ENCODE measurements at places on chromosomes 1 and 21.

- H3K27ac ChIP-seq: no peak overlapping the region
- H3K36me3 ChIP-seq: no peaks in the 10 kb centered on the region
- H3K4me1 ChIP-seq: no peaks in the 10 kb centered on the region
- no peak overlapping the region for H3K4me3 ChIP-seq
- no peak for DNase-seq
Observed at GRCh38 chr1:208604295-208604694, 360.1 kb upstream of the PLXNA2 start.

DNA sequence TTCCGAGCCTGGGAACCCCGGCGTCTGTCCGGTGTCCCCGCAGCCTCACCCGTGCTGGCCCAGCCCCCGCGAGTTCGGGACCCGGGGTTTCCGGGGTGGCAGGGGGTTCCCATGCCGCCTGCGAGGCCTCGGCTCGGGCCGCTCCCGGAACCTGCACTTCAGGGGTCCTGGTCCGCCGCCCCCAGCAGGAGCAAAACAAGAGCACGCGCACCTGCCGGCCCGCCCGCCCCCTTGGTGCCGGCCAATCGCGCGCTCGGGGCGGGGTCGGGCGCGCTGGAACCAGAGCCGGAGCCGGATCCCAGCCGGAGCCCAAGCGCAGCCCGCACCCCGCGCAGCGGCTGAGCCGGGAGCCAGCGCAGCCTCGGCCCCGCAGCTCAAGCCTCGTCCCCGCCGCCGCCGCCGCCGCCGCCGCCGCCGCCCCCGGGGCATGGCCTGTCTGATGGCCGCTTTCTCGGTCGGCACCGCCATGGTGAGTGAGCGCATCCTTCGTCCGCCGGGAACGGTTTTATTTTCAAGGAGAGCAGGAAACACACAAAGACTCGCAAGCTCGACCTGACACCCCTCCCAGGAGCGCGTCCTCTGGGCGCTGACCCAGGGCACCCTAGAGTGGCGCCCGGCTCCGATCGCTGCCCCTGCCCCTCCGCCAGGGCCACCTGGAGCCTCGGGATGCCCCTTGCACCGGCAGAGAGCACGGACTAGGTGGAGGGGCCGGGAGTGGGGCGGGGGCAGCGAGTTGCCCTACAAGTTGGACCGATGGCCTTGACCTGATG lies at the start of gene ABCG1:
Gene ABCG1, plus strand, starts transcription at position 305 of the 770 bp plus-strand sequence. Its CDS starts 123 bp downstream, at position 428.
- DNase-seq: peak; percentile 35
- H3K27me3 ChIP-seq: peaks cover 84% of the 10 kb centered on the region
- peak within 1 kb of the TSS; percentile 66 for H3K4me3 ChIP-seq
- H3K4me1 ChIP-seq: 0 out of 2 replicates have a peak, but pooled peaks cover 3% of the 10 kb centered on the region
- H3K27ac ChIP-seq: no peak within 1 kb of the TSS

- no peak for DNase-seq
- no peaks in the 10 kb centered on the region for H3K36me3 ChIP-seq
- no peak overlapping the region for H3K4me3 ChIP-seq
- H3K27me3 ChIP-seq: no peaks in the 10 kb centered on the region
- H3K4me1 ChIP-seq: no peaks in the 10 kb centered on the region
Observed at GRCh38 chr1:111878091-111878490, 111.4 kb downstream of the KCND3 start.

- no peaks in the 10 kb centered on the region for H3K27me3 ChIP-seq
- no peak overlapping the region for H3K4me3 ChIP-seq
- no peak for DNase-seq
- no peaks in the 10 kb centered on the region for H3K36me3 ChIP-seq
- no peaks in the 10 kb centered on the region for H3K4me1 ChIP-seq
Observed at GRCh38 chr21:35833991-35834390, 226.3 kb downstream of the SETD4 start.

GRCh38 chr21:32818411-32818810 lies 46.9 kb upstream of the PAXBP1 start:
- H3K4me1 ChIP-seq: no peaks in the 10 kb centered on the region
- H3K36me3 ChIP-seq: no peaks in the 10 kb centered on the region
- H3K27me3 ChIP-seq: no peaks in the 10 kb centered on the region
- no peak overlapping the region for H3K4me3 ChIP-seq
- DNase-seq: no peak

DNA sequence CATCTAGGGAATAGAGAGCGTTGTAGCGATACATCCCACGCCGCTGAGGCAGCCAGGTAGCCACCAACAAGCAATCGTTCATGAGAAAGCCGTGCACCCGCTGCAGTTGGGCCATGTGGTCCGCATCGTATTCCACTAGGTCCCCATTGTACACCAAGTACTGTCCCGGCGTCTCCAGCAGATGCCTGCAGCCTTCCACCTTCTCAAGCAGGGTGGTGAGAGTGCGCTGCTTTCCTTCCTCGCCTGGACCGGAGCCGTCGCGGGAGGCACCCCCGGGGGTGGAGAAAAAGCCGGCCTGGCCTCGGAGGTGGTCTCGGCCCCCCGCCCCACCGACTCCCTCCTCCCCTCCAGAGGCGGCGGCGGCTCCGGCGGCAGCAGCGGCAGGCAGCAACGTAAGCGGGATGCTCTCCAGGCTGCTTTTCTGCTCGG lies 595 bp downstream of the EXOC8 start:
- no peaks in the 10 kb centered on the region for H3K36me3 ChIP-seq
- H3K4me1 ChIP-seq: peaks cover 39% of the 10 kb centered on the region
- H3K4me3 ChIP-seq: peak overlapping the region; percentile 77

DNA sequence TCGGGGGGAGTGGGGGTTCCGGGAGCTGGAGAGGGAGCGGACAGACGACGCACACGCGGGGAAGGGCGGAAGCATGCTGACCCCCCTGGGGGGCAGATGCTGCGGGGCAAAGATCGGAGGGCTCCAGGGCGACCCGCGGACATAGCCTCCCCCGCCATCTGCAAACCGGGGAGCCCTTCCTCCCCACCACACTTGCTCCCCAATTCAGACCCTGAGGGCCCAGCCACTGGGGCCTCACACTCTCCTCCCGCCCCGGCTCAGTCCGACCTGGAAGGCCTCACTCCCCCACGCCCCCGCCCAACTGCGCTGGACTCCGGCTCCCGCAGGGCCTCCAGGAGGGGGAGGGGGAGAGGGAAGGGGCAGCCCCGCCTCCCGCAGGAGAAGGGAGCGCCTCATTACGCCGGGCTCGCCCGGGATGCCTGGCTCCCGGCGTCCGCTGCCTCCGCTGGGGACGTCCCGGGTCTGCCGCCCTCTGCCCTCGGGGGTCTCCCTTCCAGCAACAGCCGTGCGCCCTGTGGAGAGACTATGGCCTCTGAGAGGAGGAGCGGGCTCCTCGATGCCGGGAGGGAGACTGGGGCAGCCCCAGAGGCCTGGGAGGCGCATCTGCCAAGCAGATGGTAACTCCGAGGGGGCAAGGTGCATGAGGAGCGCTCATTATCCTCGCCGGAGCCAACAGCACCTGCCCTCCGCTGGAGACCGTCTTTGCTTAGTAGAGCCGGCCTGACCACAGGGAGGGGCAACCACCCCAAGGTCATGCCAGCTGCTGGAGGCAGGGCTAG lies 636 bp upstream of the CAMK2N1 start:
- H3K36me3 ChIP-seq: no peaks in the 10 kb centered on the region
- H3K4me3 ChIP-seq: no peak overlapping the region
- no peaks in the 10 kb centered on the region for H3K4me1 ChIP-seq

GRCh38 chr1:89133747-89134146 lies 7.8 kb upstream of the GBP2 start:
- H3K36me3 ChIP-seq: no peaks in the 10 kb centered on the region
- no peak overlapping the region for H3K27ac ChIP-seq
- peaks cover 10% of the 10 kb centered on the region for H3K4me1 ChIP-seq
- H3K4me3 ChIP-seq: no peak overlapping the region
- H3K27me3 ChIP-seq: no peaks in the 10 kb centered on the region

DNA sequence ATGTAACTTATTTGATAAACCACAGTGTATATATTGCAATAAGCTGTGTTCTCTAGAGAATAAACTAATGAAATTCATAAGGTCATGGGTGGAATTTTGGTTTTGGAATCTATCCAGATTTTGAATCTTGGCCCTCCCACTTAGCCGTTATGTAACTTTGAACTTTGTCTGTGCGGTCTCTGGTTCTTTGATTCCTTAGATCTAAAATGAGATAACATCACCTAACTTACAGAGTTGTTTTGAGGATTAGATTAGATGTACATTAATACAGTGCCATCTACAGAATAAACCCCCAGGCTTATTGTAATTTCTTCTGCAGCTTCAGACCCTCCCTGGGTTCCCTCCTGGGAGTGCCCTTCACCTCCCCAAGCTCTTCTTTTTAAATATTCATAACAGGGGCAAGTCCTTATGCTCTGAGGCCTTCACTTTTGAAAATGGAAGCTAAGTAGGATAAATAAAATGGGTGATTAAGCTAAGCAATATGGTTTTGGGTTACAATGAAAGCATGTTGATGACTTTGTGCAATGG lies 124.3 kb downstream of the ATG4C start:
- no peak overlapping the region for H3K4me3 ChIP-seq
- no peak for DNase-seq
- H3K4me1 ChIP-seq: no peaks in the 10 kb centered on the region
- H3K27ac ChIP-seq: no peak overlapping the region
- H3K36me3 ChIP-seq: no peaks in the 10 kb centered on the region
- no peaks in the 10 kb centered on the region for H3K27me3 ChIP-seq

GRCh38 chr1:41774471-41774990 lies 144.2 kb downstream of the HIVEP3 start:
- H3K27me3 ChIP-seq: no peaks in the 10 kb centered on the region
- H3K4me3 ChIP-seq: no peak overlapping the region
- no peak overlapping the region for H3K27ac ChIP-seq
- H3K4me1 ChIP-seq: no peaks in the 10 kb centered on the region
- DNase-seq: no peak

GRCh38 chr1:161941726-161942436 lies 81.8 kb downstream of the OLFML2B start:
- no peaks in the 10 kb centered on the region for H3K36me3 ChIP-seq
- no peak for DNase-seq
- H3K4me1 ChIP-seq: no peaks in the 10 kb centered on the region
- H3K27ac ChIP-seq: no peak overlapping the region
- H3K4me3 ChIP-seq: no peak overlapping the region

GRCh38 chr21:33230545-33231324 lies 997 bp downstream of the IFNAR2 start:
- DNase-seq: peak; percentile 66
- peaks cover 5% of the 10 kb centered on the region for H3K36me3 ChIP-seq
- H3K4me1 ChIP-seq: peaks cover 49% of the 10 kb centered on the region
- H3K27me3 ChIP-seq: no peaks in the 10 kb centered on the region
- H3K27ac ChIP-seq: peak overlapping the region; percentile 65

GRCh38 chr1:14240265-14240664 lies 358.2 kb upstream of the KAZN start:
- no peak overlapping the region for H3K27ac ChIP-seq
- no peak for DNase-seq
- no peaks in the 10 kb centered on the region for H3K4me1 ChIP-seq

- H3K4me3 ChIP-seq: no peak overlapping the region
- H3K27ac ChIP-seq: no peak overlapping the region
- H3K4me1 ChIP-seq: peaks cover 16% of the 10 kb centered on the region
Observed at GRCh38 chr1:206932177-206932576, 10.4 kb upstream of the FCMR start.

GRCh38 chr1:111484391-111485026 lies 10.7 kb downstream of the C1orf162 start:
- no peaks in the 10 kb centered on the region for H3K4me1 ChIP-seq
- H3K27ac ChIP-seq: no peak overlapping the region
- no peak overlapping the region for H3K4me3 ChIP-seq
- no peak for DNase-seq
- peaks cover 14% of the 10 kb centered on the region for H3K27me3 ChIP-seq
- no peaks in the 10 kb centered on the region for H3K36me3 ChIP-seq

GRCh38 chr1:161111527-161111926 lies 6.3 kb downstream of the PFDN2 start:
- peaks cover 18% of the 10 kb centered on the region for H3K4me1 ChIP-seq
- no peaks in the 10 kb centered on the region for H3K27me3 ChIP-seq
- H3K27ac ChIP-seq: no peak overlapping the region
- DNase-seq: no peak
- no peaks in the 10 kb centered on the region for H3K36me3 ChIP-seq

DNA sequence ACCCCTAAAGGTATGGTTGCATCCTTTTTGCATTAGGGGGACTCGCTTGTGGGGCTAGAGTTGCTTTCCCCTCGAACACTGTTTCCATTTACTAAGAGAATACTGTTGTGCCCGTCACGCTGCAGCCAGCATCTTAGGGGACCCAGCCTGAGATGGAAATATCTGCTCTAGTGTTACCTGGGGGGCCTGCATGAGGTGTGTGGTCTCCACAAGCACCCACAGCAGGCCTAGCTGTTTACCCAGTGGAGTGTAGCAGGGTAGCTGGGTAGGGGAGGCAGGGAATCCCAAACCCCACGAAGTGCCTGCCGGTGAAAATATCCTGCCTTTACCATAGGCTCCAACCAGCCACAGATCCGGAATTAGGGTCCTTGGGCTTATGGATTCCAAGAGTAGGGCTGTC lies 303.6 kb downstream of the PTPRU start:
- DNase-seq: no peak
- no peaks in the 10 kb centered on the region for H3K4me1 ChIP-seq
- no peak overlapping the region for H3K27ac ChIP-seq
- H3K36me3 ChIP-seq: no peaks in the 10 kb centered on the region

All from MM.1S (cell line).